CD4-positive, alpha-beta T cell (primary cell): ENCODE measurements at places on chromosomes 3 and 15.

DNA sequence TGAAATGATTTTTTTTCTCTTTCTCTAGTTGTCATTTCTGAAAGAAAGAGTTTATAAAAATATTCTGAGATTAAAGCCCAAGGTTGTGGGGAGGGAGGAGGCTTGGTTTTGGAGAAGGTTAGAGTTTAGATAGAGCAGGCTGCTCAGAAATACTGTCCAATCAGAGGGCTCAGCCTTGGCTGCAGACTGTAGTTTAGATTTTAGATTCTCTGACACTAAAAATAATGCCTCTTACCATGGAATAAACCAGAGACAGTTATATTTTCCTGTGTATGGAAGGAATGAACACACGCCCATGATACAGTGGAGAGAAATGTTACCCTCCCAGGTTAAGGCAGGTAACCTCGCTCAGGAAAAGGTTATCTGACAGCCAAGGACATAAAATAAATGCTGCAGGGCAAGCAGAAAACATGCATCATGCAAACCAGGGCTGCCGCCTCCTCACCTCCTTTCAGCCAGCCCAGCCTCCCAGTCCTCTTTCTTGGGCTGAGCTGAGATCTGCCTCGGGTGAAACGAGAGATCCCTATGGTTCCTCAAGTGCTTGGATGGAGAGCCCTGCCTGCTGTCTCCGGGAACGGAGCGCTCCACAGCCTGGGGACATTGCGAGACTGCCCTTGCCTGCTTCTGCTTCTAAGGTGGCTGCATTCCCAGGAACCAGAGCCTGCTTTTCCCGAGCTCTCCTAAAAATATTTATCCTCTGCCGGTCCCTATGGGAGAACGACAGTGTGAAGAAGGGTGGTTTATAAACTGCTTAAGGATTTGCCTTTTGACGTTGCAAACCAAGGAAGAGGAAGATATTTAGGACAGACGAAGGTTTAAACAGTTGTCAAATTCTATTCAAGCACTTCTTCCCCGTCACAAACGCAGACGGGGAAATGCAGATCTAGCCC lies 848 bp downstream of the NCEH1 start:
- no peak for DNase-seq

- peak; percentile 7 for DNase-seq
Measured at GRCh38 chr3:11847607-11848006, 922 bp upstream of the TAMM41 start.

- DNase-seq: no peak
Measured at GRCh38 chr15:41483519-41483918, 10.2 kb upstream of the ITPKA start.

DNA sequence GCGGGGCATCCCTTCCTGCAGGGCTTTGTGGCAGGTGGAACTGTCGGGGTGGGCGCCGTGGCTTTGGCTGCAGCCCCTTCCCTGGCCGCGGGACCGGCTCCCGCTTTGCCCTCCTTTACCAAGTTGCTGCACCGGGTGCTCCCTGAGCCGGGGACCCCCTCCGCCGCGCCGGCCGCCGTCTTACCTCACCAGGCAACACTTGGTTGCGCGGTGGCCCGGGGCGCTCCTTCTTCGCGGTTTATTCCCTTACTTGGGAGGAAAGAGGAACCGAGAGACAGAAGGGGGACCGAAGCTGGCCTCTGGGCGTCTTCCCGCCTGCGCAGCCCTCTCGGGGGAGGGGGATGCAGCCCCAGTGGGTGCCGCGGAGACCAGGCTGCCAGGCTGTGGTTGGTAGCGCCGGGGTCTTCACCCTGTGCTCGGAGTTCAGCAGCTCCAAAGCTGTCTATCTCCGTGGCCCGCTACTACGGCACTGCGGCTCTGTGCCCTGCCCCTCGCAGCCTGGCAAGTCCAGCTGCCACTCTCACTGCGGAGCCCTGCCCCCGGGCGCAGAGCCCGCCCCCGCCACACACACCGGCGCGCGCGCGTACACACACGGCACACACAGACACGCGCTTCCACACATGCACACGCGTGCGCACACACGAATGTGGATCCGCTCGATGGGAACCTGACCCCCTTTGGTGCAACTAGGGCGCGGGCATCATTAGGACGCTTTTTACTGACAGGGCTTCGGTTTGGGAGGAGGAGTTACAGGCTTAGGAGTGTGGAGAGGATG lies at the start of gene DGKG:
Gene DGKG, minus strand, starts transcription at position 473 of the 775 bp plus-strand sequence. CDS start 41,775 bp downstream, outside the sequence.
- peak; percentile 36 for DNase-seq

DNA sequence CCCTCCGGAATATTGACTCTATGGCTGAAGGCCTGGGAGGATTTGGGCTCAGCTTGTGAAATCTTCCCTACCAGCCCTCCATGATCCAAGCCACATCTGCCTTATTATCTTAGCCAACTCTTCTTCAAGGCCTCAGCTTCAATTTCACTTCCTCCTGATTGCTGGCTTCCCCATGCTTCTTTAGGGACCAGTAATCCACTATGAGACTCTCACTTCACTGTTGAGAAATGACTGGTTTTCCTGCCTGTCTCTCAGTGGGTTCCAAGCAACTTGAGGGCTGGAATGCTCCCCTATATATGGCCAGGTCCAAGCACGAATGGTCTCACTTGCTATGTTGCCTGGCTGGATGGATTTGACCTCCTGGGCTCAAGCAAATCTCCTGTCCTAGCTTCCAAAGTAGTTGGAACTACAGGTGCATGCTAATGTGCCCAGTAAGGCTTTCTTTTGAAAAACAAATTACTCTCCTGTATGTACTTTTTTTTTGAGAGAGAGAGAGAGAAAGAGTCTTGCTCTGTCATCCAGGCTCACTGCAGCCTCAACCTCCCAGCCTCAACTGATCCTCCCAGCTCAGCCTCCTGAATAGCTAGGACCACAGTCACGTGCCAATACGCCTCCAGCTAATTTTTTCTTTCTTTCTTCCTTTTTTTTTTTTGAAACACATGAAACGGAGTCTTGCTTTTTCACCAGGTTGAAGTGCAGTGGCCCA lies 7.9 kb upstream of the PIK3CB start:
- no peak for DNase-seq

DNA sequence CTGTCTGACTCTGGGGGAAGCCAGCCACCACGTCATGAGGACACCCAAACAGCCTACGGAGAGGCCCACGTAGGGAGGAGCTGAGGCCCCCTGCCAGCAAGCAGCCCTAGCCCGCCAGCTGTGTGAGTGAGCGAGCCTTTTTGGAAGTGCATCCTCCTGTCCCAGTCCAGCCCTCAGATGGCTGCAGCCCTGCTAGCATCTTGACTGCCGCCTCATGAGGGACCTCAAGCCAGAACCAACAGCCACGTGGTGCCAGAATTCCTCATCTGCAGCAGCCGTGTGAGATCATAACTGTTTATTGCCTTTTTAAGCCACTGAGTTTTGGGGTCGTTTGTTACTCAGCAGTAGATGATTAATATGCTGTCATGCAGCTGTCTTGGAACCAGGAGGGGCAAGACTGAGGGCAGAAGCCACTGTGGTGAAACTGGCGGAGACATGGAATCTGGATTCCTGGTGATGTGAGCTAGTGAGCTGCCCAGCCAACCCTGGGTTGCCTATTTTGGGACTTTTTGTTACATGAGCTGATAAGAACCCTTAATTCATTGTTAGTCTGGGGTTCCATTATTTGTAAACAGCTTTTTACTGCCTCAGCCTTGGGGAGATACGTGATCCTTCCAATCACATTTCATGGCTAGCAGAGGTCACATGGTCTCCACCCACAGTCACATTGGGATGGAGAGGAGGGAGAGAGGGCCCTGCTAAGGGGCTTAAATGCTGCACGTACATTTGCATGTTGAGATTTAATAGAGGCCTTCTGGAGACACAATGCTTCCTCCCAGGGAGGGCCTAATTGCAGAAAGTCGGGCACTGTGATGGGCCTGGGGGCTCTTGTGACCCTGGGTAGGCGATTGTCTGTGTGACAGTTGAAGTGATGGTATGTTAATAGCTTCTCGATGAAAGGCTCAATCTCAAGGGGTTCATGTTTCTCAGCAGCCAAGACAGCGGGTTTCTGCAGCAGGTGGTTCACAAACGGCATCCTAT lies 73.8 kb downstream of the RPLP1 start:
- no peak for DNase-seq

DNA sequence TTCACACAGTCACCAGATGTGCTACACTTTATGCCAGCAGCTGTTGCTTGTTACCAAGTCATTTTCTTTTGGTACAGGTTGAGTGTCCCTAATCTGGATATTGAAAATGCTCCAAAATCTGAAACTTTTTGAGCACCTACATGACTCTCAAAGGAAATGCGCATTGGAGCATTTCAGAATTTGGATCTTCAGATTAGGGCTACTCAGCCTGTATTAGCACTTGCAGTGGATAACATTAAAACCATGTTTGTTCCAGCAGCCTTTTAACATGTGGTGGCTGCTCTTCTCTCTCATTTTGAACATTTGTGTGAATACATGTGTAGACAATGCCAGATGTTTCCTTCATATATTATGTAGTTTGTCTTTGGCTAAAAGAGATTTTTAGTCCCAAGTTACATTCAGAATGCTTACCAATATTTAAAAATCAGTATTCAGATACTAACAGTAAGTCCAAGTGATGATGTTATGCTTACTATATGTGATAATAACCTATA lies 230.9 kb upstream of the UBE2E1 start:
- DNase-seq: no peak

DNA sequence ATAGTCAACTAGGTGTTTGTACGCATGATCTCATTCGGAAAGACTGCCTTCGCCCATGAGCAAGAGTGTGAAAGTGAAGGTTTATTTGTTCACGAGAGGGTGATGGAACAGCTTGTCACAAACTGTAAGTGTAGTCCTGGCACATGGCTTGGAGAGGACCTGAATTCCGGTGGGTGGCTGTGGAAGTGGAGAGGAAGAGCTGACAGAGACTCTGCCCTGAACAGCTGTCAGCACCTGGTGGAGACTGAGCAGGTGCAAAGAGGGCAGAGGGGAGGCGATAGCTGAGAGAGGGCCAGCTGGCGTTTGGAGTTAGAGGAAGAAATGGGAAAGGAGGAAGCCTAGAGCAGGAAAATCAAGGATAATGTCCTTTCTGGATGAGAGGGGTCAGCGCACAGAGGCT lies 155.7 kb downstream of the EEFSEC start:
- DNase-seq: no peak

DNA sequence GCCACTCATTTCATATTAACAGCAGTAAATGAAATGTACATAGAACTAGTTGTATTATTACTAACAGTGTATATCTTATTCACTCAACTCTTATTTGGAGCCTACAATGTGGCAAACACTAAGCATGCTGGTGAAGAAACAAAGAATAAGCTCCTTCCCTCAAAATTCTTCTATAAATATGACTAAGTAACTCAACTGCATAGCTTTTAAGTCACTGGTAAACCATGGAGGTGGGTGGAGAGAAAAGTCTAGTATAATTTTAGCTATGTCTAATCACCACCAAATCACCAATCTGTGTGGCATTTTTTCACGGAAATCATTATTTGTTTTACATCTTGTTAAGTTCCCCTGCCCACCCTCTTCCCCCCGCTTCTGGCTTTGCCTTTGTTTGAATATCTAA lies 17.5 kb downstream of the COPS2 start:
- no peak for DNase-seq

GRCh38 chr3:41216993-41217392 lies 17.7 kb downstream of the CTNNB1 start:
- DNase-seq: no peak

GRCh38 chr3:37072892-37073291 lies 79.6 kb downstream of the MLH1 start:
- no peak for DNase-seq

DNA sequence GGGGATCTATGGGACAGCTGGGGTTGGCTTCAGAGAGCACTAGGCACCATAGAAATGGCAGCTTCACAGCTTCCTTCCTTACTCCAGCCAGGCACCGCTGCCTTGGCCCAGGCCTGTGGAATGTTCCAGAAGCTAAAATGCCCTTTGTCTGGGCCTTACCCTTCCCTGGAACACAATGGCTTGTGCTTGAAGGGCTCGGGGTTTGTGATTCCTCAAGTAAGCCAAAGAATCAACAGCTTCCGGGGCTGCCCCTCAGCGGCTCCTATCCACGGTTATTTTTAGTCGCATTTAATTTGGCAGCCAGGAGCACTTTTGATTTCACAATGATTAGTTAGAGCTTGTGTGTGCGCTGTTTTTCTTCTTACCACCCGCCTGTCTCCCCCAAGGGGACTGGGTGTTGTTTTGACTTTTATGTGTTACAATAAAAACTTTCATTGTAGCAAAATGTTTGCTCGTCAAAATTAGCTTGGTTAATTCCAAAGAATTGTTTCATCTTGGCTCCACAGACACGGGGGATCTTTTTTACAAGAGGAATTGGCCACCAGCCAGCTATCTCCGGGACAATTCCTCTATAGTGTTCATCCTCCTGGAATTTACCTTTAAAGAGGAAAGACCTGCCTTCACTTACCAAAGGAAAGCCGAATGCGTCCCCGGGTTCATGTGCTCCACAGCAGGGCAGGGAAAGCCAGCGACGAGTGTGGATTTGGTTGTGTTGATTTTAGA lies 73.8 kb downstream of the TLE3 start:
- DNase-seq: no peak

DNA sequence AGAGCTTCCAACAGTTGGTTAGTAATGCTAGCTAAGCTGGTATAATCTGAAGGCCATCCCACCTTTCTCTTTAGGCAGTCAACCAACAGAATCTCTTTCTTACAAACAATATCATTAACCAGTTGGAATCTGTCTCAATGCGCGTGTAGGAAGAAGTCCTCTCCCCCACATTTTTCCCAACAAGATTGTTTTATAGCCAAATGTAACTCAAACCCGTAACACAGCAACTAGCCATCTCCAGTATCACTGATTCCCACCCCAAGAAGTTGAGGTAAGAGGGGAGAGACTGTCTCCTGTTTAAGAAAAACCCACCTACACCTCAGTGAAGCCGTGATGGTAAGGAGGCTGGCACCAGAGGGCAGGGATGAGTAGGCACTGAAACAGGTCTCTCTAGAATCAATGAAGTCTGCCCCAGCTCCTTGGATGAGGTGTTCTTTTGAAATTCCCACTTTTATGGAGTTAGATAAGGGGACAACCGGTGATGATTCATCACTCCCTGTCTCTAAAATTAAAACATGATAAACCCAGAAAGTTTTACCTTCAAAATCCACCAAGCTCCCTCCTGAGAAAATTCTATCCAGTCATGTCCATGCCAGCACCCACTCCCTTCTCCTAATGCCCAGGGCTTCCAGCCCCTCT lies 30.9 kb downstream of the CDC25A start:
- no peak for DNase-seq

- no peak for DNase-seq
Measured at GRCh38 chr15:42826251-42826890, 89.4 kb upstream of the CDAN1 start.

DNA sequence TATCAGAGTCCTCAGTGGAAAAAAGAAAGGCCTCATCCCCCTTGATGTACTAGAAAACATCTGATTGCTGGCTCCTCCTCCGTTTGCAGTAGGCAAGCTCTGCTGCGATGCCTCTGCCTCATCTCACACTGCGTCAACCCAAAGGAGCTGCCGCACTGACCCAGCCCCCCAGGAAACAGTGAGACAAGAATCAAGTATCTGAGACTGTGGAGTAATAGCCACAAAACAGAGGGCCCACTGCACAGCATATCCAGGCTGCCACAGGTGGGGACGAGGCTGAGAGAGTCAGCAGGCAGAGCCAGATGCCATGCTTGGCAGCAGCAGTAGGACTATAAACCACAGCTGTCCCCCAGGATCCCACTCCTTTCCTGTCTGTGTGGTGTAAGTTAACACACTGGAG lies 165.9 kb downstream of the STAC start:
- DNase-seq: no peak

- DNase-seq: no peak
Measured at GRCh38 chr15:38189671-38190295, 62.9 kb upstream of the SPRED1 start.
